ENCODE measurements at places on chromosomes 7 and 10.

DNA sequence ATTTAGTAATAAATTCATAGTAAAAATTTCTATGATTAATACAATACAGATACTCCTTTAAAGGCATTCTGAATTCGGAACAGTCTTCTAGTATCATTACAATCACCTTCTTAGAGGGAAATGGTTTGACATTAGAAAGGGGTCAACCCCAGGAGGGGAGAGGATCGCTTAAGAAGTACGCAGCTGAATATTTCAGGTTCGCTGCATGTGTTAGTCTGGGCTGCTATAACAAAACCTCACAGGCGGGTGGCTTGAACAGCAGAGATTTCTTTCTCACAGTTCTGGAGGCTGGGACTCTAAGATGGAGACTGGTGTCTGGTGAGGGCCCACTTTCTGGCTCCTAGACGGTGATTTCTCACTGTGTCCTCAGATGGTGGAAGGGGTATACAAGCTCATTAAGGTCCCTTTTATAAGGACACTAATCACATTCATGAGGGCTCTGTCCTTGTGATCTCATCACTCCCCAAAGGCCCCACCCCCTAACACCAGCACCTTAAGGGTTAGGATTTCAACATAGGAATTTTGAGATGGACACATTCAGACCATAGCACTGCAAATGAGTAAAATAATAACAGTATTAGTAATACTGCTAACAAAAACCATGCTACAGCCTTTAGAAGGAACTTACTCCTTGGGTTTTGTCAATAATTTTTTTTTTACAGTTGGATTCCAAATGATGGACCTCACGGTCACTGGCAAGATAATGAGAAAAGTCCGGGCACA, 34.0 kb downstream of the GNA12 start:
- DNase-seq = no peak

GRCh38 chr10:74738052-74738451, 88.3 kb upstream of the KAT6B start:
- peak; percentile 59 for DNase-seq

DNA sequence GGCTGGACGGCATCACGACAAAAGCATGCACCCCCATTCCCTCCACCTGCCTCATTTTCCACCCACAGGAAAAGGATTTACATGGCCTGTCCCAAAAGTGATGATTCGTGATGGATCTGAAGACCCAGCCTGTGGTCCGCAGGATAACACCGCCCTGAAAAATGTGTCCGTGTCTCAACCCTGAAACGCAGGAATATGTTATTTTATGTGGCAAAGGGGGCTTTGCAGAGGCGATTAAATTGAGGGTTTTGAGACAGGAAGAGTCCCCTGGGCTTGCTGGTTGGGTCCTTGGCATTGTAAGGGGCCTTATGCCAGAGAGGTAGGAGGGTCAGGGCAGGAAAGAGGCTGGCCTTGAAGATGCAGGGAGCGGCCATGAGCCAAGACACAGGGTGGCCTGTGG, 80.2 kb upstream of the PPP2R2D start:
- no peak for DNase-seq

- no peak for DNase-seq
These were observed 50.1 kb upstream of the SRPK2 start for GRCh38 chr7:105438847-105439173.

GRCh38 chr7:159065852-159066480, 78.7 kb downstream of the VIPR2 start:
- no peak for DNase-seq

DNA sequence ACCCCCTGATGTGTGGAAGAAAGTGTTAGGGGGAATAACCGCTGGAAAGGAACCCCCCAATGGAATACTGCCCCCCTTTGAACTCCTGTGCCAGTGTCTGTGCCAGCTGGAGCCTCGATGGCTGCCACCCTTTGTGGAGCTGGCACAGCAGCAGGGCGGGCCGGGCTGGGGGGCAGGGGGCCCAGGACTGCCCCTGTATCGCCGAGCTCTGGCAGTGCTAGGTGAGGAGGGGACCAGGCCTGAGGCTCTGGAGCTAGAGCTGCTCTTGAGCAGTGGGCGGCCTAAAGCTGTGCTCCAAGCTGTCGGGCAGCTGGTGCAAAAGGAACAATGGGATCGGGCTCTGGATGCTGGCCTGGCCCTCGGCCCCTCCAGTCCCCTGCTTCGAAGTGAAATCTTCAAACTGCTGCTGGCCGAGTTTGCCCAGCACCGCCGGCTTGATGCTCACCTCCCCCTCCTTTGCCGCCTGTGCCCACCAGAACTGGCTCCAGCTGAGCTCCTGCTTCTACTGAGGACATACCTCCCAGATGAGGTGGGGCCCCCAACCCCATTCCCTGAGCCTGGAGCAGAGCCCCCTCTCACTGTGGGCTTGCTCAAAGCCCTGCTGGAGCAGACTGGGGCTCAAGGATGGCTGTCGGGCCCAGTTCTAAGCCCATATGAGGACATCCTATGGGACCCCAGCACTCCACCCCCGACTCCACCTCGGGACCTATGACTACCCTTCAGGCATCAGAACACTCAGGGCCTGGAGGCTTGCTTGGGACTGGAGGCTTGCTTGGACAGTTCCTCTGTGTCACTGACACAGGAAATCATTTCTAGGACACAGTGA, 2.2 kb downstream of the HPS6 start:
- no peak for DNase-seq

DNA sequence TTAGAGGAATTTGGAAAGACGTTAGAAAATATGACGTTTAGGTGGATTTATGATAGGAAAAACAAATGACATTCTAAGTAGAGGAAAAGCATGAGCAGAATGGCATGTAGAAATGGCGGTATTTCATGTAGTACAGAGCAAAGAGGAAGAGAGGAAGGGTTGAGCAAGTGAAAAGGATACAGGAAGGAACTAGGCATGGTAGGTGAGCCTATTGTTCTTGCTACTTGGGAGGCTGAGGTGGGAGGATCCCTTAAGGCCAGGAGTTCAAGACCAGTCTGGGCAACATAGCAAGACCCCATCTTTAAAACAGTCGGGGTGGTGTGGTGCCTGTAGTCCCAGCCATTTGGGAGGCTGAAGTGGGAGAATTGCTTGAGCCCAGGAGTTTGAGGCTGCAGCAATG, 1.2 kb downstream of the GTPBP10 start:
- DNase-seq = peak; percentile 24

- DNase-seq = no peak
These were observed 162.5 kb downstream of the LRMDA start for GRCh38 chr10:75593692-75594556.

DNA sequence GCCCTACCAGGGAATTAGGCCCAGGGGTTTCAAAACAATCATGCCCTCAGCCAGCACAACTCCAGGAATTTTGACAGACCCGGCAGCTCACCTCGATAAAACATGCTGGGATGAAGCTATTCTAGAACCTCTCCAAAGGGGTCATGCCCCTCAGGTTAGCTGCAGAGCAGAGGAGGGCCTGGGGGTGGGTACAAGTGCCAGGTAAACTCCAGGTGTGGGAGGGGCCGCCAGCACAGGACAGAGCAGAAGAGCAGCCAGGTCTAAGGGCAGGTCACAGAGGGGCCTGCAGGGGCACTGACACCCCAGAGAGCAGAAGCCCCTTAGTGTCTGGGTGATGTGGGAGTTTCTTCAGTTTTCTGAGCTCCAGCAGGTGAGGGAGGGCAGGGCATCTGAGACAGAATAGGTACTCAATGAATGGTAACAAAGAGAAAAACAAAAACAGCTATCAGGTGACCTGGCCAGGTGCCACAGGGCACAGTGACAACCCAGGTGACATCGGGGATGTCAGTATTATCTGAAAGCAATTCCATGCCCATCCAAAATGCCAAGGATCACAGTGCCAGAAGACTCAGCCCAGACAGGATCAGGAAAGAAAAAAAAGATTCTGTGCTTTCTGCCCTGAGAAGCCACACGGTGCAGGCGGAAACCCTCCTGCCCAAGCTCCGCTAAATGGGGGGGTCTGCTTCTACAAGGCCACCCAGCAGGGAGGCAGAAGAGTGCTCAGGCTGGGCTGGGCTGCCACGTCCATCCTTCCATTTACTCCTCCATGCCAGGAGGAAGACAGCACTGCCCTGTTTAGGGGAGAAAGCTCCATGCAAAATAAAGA, 104.5 kb downstream of the TNS3 start:
- DNase-seq = no peak

- DNase-seq = no peak
These were observed 260.4 kb downstream of the RELN start for GRCh38 chr7:103729026-103729425.

GRCh38 chr7:70557338-70557737, 574.6 kb upstream of the GALNT17 start:
- no peak for DNase-seq
